ENCODE measurements at places on chromosomes 11 and 22.
A peak's percentile ranks its signal among the peaks of the same experiment; 100 is the strongest.

GRCh38 chr11:117584056-117584830, 212.8 kb downstream of the DSCAML1 start:
- no peak for DNase-seq

DNA sequence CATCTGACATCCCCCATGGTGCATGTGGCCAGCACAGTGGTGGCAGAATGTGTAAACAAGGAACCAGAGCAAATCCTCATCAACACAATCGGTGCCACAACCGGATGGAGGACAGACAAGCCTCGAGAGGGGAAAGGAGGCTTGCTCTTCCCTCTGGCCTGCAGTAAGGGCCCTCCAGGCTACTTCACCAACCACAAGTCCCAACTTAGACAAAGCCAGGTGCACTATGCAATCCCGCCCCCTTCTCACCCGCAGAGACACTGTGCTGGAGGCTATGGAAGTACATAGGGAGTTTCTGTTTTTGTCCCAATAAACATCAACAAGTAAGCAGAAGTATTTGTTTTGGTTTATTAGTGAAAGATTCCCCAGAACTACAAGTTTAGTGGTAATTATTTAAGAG, 54.3 kb downstream of the SPATA19 start:
- no peak for DNase-seq

DNA sequence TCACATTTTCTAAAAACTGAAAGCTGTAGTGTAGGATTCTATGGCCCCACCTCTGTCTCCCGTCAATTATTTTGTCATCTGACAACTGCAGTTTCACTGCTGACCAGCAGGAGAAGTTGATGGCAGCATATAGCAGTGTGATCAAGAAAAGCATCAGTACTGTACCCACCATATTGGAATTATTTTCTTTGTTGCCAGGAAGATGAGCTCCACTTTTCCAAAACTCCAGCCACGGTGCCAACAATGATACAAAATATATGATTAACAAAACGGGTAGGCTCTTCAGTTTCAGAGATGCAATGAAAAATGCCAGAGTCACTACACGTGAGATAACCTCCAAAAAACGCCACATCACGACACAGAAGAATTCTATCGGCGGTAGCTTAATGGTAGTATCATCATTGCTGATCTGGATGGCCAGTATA, 41.3 kb downstream of the XKR3 start:
- no peak for DNase-seq

DNA sequence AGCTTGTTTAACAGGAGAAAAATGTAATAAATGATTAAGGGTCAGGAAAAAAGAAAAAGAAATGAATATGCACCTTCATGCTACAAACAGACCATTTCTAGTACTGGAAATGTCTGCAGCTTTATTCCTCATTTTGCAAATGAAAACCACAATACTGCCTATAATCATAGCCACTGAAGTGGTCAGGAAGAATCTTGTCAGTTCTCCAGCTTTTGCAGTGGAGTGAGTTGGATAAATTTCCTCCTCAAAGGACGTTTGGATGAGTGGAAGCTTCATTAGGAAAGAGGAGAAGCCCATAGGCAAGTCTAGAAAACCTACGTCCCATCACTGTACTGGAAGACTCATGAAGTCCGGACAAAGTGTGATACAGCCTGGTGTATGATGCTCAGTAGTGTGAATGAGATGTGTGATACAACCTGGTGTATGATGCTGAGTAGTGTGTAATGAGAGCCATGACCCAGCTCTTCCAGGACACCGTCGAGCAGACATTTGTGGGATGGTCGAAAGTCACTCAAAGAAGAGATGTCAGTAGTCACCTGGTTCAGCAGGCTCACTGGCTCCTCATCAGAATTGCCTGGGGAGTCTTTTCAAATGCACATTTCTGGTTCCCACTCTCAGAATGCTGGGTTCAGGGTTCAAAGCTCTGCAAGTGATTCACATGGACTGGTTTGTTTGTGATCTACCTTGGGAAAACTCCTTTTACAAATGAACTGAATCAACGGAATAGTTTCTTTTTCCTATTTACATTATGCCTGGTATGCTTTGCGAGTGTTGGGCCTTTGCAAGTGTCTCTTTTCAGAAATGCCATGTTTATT, 101.3 kb downstream of the PDHX start:
- DNase-seq, result no peak

- peak; percentile 50 for DNase-seq
Measured at GRCh38 chr22:37904572-37905533, 1.2 kb upstream of the MICALL1 start.

- no peak for DNase-seq
Measured at GRCh38 chr11:6012035-6012668, 5.4 kb upstream of the OR56A4 start.

- no peak for DNase-seq
Measured at GRCh38 chr22:35638410-35638809, 9.8 kb upstream of the APOL6 start.

GRCh38 chr11:91850021-91850420, 374.6 kb upstream of the FAT3 start:
- DNase-seq, result no peak

DNA sequence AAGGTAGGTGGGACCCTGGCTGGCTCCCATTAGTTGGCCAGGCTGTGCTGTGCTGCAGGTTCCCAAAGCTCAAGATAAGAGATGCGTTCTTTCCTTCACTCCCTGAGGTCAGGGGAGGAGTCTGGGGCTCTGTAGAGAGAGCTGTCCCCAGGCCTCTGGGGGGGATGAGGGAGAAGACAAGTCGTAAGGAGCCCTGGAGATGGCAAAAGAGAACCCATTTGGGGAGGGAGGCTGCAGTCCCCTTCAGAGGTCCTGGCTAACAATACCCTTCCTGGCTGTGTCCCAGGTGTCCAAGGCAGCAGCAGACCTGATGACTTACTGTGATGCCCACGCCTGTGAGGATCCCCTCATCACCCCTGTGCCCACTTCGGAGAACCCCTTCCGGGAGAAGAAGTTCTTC, 916 bp downstream of the GNG3 start:
- DNase-seq, result no peak

Data from stimulated activated CD8-positive, alpha-beta memory T cell treated with anti-CD3 and anti-CD28 coated beads, Interleukin-4, amount 100 ng/mL, for 48 hours (primary cell).